Suprapubic skin (tissue), 4 donors: ENCODE measurements at places on chromosomes 6 and 20. TPM values are rescaled to one million over a fixed set of nuclear protein-coding genes. Genes with fewer than 3 reads are reported as not detected.

DNA sequence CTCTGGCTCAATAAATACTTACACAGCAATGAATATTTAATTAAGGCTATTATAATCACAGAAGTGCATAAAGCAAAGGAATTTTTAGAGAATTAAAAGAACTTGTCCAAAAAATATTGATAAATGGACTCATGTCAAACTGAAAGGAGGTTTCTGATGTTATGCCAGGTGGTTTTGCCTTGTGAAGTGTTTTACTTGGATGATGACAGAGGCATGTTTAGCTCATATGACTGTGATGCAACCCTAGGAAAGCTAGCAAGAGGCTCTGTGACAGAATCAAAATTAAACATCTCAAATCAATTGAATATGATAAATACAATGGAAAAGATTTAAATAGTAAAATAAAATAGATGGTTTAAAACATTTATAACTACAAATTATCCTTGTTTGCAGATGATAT, 137.3 kb downstream of the TMEM200A start:
- H3K27ac ChIP-seq = no peak overlapping the region
- H3K36me3 ChIP-seq = no peaks in the 10 kb centered on the region
- no peak for DNase-seq
- no peak overlapping the region for H3K4me3 ChIP-seq
- H3K27me3 ChIP-seq = no peaks in the 10 kb centered on the region

DNA sequence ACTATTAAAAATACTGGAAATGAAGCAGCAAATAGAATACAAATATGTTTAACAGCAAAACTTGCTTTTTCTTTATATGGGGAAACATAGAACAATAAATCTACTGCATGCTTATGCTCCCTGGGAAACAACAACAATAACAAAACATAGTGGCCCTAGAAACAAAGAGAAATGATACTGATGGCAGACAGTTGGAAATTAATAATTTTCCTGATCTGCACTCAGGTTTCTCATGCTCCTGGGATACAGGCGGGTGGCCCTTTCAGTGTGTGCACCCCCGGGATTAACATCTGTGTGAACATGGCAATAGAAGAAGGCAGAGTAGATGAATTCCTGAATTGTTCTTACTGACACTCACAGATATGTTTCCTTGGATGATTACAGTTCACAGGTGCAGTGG, 209.2 kb upstream of the TBX18 start:
- H3K4me1 ChIP-seq = no peaks in the 10 kb centered on the region
- no peak for DNase-seq
- H3K27me3 ChIP-seq = no peaks in the 10 kb centered on the region
- H3K27ac ChIP-seq = no peak overlapping the region
- H3K36me3 ChIP-seq = no peaks in the 10 kb centered on the region

DNA sequence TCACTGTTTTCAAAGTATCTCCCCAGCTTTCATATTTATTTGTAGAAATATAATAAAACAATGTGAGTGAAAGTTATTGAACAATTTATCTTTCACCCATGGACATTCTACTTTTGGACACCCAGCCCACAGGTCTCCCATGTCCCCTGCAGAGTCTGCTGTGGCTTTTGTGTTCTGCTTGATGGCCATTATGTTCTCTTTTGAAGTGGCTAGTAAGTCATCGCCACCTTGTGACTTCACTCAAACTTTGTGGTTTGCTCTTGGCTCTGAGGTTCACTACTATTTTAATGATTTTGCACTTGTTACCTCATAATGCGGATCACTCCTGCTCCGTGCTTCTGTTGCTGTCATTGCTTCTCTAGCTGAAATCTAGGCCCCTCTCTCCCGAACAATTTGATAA, 10.2 kb upstream of the DEFB113 start:
- H3K36me3 ChIP-seq = no peaks in the 10 kb centered on the region
- H3K27me3 ChIP-seq = no peaks in the 10 kb centered on the region
- no peak for DNase-seq
- no peak overlapping the region for H3K4me3 ChIP-seq

- no peaks in the 10 kb centered on the region for H3K27me3 ChIP-seq
- no peak overlapping the region for H3K4me3 ChIP-seq
- H3K36me3 ChIP-seq = peaks cover 26% of the 10 kb centered on the region
These were observed 14.5 kb downstream of the CSNK2A1 start for GRCh38 chr20:528923-529604.

DNA sequence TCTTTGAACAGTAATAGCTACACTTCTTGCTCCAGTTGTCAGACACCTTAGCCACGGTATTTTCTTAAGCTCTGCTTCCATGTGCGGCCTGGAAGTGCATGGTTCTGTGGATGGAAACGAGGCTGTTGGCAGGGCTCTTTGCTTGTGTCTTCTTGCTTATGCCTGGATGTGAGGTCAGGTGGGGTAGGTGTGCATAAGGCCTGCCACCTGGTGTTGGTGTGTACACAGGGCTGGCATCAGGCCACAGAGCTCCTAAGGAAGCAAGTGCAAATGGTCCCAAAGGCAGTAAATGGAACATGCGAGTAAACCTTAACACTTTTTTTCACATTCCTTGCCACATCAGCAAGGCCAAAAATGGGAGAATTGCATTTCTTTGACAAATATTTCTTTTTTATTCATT, 158.1 kb upstream of the GMDS start:
- no peak for DNase-seq
- H3K4me1 ChIP-seq = no peaks in the 10 kb centered on the region
- H3K27me3 ChIP-seq = no peaks in the 10 kb centered on the region
- H3K27ac ChIP-seq = no peak overlapping the region
- no peak overlapping the region for H3K4me3 ChIP-seq
- H3K36me3 ChIP-seq = no peaks in the 10 kb centered on the region

DNA sequence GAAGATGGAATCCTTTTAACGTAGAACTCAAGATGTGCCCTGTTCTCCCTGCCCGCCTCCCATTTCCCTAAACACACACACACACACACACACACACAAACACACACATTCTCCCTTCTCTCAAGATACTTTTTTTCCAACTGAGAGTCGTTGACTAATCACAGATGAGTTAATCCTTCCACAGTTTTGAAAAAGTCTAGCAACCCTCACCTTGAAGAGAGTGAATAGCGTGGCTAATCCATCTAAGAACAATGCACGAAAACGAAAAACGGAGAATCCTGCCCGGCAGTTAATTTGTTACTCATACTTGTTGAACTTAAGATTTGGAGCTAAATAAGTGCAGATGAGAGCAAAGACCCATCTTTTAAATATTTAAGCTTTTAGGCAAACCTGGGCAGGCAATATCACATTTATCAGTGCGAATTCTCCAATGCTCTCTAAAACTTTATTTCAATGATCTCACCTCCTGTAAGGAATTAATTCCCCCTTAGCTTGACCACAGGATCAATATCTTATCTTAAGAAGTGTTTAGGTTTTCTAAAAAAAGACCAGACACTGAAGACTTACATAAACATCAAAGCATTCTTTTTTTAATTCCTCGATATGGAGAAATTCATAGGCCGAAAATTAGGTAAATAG, 1.1 kb downstream of the AGPAT4 start:
- H3K27ac ChIP-seq = no peak overlapping the region
- no peaks in the 10 kb centered on the region for H3K36me3 ChIP-seq
- no peak for DNase-seq
- peak overlapping the region; percentile 69 for H3K4me3 ChIP-seq
- no peaks in the 10 kb centered on the region for H3K27me3 ChIP-seq

DNA sequence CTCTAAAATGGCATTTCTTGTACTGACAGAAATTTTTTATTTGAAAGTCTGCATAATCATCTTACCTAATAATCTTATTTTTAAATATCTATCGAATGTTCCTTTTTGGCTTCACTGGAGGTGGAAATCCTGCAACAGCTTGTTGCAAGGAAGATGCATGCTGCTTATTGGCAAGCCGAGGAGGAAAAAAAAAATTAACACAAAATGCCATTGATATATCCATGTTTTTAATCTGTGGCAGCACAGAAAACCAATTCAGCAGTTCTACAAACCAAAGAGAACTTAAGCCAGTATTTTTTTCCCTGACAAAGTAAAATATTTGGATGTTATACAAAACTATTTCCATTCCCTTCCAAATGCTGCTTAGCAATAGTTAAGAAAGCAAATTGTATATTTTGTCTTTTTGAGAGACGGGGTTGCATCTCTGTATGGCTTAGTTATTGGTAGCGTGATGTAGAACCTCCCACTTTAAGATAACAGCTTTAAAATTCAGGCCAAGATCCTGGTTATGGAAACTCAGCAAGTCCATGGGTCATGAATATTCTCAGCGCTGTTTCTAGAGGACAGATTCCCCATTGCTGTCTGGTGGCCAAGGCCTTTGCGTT, 231.4 kb downstream of the TMEM242 start:
- H3K4me3 ChIP-seq = no peak overlapping the region
- H3K4me1 ChIP-seq = peaks cover 4% of the 10 kb centered on the region
- peaks cover 16% of the 10 kb centered on the region for H3K36me3 ChIP-seq
- DNase-seq = no peak
- H3K27me3 ChIP-seq = no peaks in the 10 kb centered on the region

DNA sequence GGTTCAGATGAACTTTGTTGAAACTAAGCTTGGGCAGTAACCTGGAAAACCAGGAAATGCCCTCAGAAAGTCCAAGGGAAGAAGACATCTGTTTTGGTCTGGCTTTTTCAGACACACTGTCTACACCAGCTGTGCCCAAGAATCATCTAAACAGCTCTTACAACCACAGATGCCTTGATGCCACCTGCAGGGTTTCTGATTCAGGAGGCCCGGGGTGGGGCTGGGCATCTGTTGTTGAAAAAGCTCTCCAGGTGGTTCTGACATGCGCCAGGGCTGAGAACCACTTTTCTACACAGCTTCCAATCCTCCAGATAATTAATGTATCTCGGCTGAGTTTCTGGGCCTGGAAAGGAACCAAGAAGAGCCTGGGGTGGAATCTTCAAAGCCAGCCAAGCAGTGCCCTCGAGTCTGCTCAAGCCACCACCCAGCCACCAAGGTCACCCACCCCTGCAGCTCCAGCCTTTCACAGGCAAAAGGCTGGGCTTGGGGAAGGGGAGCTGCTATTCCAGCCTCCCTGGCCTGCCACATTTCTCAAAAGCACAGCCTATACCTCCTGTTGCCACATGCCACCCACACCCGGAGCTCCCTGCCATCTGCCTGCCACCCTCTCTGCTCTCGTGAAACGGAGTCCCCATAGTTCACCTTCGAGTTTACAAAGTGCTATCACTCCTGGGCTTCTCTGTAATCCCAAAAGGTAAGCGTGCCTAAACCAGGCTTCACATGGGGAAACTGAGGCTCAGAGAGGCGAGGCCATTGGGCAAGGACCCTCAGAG, 9.4 kb downstream of the MDGA1 start:
- no peak for DNase-seq
- no peak overlapping the region for H3K4me3 ChIP-seq
- peaks cover 3% of the 10 kb centered on the region for H3K4me1 ChIP-seq
- H3K27me3 ChIP-seq = peaks cover 13% of the 10 kb centered on the region
- no peak overlapping the region for H3K27ac ChIP-seq

GRCh38 chr20:21294755-21295154, 8.4 kb upstream of the XRN2 start:
- H3K4me1 ChIP-seq = no peaks in the 10 kb centered on the region
- peaks cover 2% of the 10 kb centered on the region for H3K27me3 ChIP-seq
- no peak overlapping the region for H3K27ac ChIP-seq
- no peak for DNase-seq
- no peak overlapping the region for H3K4me3 ChIP-seq
- H3K36me3 ChIP-seq = no peaks in the 10 kb centered on the region

- DNase-seq = no peak
- no peaks in the 10 kb centered on the region for H3K36me3 ChIP-seq
- H3K27me3 ChIP-seq = no peaks in the 10 kb centered on the region
- H3K4me1 ChIP-seq = peaks cover 20% of the 10 kb centered on the region
- H3K4me3 ChIP-seq = no peak overlapping the region
- H3K27ac ChIP-seq = peak overlapping the region; percentile 62
These were observed 78.7 kb downstream of the NCOA7 start for GRCh38 chr6:125869427-125869826.

DNA sequence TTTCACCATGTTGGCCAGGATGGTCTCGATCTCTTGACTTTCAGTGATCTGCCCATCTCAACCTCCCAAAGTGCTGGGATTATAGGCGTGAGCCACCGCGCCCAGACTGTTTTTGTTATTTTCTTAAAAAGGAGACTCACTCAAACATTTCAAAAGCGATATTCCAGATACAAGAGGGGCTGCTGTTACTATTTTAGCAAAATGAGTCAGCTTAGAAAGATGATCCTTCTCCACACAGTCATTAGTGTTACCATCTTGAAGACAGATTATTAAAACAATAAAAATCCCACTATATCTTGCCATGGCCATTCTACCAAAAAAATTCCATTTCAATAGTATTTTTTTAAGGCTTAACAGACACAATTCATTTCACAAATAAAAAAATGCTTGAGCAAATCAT, 102.8 kb downstream of the PREP start:
- no peak for DNase-seq
- no peak overlapping the region for H3K27ac ChIP-seq
- H3K4me1 ChIP-seq = no peaks in the 10 kb centered on the region
- H3K27me3 ChIP-seq = no peaks in the 10 kb centered on the region

DNA sequence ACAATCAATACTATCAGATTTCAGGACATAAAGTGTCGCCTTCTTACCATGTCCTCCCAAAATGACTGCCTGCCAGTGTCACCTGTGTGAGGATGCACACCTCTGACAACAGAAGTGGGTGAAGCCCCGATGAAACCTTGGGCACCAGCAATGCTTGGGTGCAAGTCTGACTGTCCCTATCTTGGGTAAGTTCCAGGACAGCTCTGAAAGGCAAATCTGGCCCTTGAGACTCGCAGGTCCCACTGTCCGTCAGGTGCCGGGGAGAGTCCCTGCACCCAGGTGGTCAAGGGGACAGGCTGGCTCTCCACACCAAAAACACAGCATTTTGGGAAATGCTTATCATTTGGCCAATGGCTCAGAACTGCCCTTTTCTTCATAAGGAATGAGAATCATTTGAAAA, 43.3 kb downstream of the EZR start:
- H3K27ac ChIP-seq = no peak overlapping the region
- H3K36me3 ChIP-seq = peaks cover 55% of the 10 kb centered on the region
- no peak for DNase-seq
- H3K4me1 ChIP-seq = peaks cover 32% of the 10 kb centered on the region

GRCh38 chr6:10542213-10542612, 21.1 kb downstream of the GCNT2 start:
- H3K4me1 ChIP-seq = no peaks in the 10 kb centered on the region
- H3K27ac ChIP-seq = no peak overlapping the region
- DNase-seq = no peak
- H3K36me3 ChIP-seq = no peaks in the 10 kb centered on the region
- H3K4me3 ChIP-seq = no peak overlapping the region

GRCh38 chr6:113960795-113961194, 10.2 kb downstream of the HDAC2 start:
- peaks cover 8% of the 10 kb centered on the region for H3K36me3 ChIP-seq
- H3K27me3 ChIP-seq = no peaks in the 10 kb centered on the region
- H3K4me3 ChIP-seq = no peak overlapping the region
- no peak for DNase-seq

GRCh38 chr6:142035890-142036289, 96.8 kb upstream of the GJE1 start:
- no peaks in the 10 kb centered on the region for H3K4me1 ChIP-seq
- H3K36me3 ChIP-seq = no peaks in the 10 kb centered on the region
- no peaks in the 10 kb centered on the region for H3K27me3 ChIP-seq
- no peak overlapping the region for H3K4me3 ChIP-seq

FOXF2 gene
- total RNA-seq = 0.25 TPM

ADTRP gene
- total RNA-seq = 30.7 TPM

IL17A gene
- total RNA-seq = not detected

ROS1 gene
- 2.8 TPM for total RNA-seq

ASIP gene
- not detected for total RNA-seq

ZCCHC3 gene
- 9.4 TPM for total RNA-seq
